ENCODE measurements at places on chromosomes 5 and 9. TPM values are rescaled to one million over a fixed set of nuclear protein-coding genes. Genes with fewer than 3 reads are reported as not detected.

The GRIN1 gene
- 1.2 TPM for total RNA-seq

The TMOD1 gene
- total RNA-seq = 3.8 TPM

The FRRS1L gene
- not detected for total RNA-seq

The FOXI1 gene
- total RNA-seq = not detected

The TTC23L gene
- total RNA-seq = 0.58 TPM

The PCDHAC2 gene
- total RNA-seq = not detected

The ITGA1 gene
- total RNA-seq = 4.7 TPM

The ZNF367 gene
- total RNA-seq = 24.7 TPM

The PKD2L2 gene
- 0.74 TPM for total RNA-seq

The PCDHA8 gene
- not detected for total RNA-seq

DNA sequence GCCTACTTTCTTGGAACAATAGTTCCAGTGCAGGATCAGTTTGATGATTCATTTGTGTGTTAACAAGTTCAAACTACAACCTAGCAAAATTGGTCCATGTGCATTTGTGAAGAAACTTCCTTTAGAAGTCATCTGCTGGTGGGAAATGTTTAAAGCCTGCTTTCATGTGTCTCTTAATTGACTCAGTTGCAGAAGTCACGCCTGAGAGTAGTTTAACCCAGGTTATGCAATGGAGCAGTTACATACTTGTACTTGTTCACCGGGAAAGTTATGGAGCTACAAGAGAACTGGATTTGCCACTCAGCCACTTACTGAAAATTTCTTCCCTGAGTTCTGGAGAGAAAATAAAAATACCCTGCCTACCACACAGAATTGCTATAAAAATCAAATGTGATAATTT is 1397.8 kb downstream of the PTPRD start:
- H3K4me3 ChIP-seq = no peak overlapping the region
- DNase-seq = no peak
- H3K36me3 ChIP-seq = no peaks in the 10 kb centered on the region

- H3K4me3 ChIP-seq = no peak overlapping the region
- no peak overlapping the region for H3K27ac ChIP-seq
- no peaks in the 10 kb centered on the region for H3K4me1 ChIP-seq
- H3K27me3 ChIP-seq = no peaks in the 10 kb centered on the region
- DNase-seq = no peak
Observed at GRCh38 chr9:6845880-6846279, 88.1 kb downstream of the KDM4C start.

GRCh38 chr5:32020946-32021345 is 153.2 kb downstream of the GOLPH3 start:
- H3K4me1 ChIP-seq = peaks cover 24% of the 10 kb centered on the region
- H3K27me3 ChIP-seq = no peaks in the 10 kb centered on the region
- peak overlapping the region; percentile 75 for H3K27ac ChIP-seq

- no peak overlapping the region for H3K4me3 ChIP-seq
- H3K36me3 ChIP-seq = peaks cover 1% of the 10 kb centered on the region
- no peaks in the 10 kb centered on the region for H3K4me1 ChIP-seq
Observed at GRCh38 chr9:76932265-76932664, 26.4 kb upstream of the PRUNE2 start.

DNA sequence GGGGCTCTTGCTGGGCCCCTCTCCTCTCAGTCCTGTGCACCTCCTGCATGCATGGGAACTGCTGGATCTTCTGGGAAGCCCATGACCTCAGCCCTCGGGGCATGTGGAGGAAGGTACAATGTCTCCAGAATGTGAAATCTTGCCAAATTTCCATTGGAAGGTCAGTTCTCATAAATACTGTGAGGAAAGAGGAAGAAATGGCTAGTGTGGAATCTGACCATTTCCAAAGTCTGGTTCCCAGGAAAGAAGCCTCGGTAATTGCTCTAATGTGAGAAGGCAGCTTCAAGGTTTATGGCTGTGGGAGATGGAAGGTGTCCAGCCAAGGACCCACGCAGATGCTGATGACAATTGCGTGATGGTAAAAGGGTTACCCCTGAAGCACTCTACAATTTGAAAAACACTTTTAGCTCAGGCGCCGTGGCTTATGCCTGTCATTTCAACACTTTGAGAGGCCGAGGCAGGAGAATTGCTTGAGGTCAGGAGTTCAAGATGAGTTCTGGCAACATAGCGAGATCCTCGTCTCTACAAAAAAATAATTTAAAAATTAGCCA is 8.1 kb upstream of the IL17B start:
- no peak overlapping the region for H3K27ac ChIP-seq
- DNase-seq = no peak
- H3K27me3 ChIP-seq = no peaks in the 10 kb centered on the region
- no peak overlapping the region for H3K4me3 ChIP-seq

GRCh38 chr9:135925496-135926133 is 18.3 kb upstream of the CAMSAP1 start:
- H3K4me1 ChIP-seq = peaks cover 45% of the 10 kb centered on the region
- peak; percentile 90 for DNase-seq
- no peaks in the 10 kb centered on the region for H3K27me3 ChIP-seq
- H3K36me3 ChIP-seq = peaks cover 5% of the 10 kb centered on the region
- peak overlapping the region; percentile 97 for H3K27ac ChIP-seq
- H3K4me3 ChIP-seq = peak overlapping the region; percentile 69

GRCh38 chr5:173648308-173648866 is 31.9 kb upstream of the BOD1 start:
- H3K36me3 ChIP-seq = peaks cover 3% of the 10 kb centered on the region
- H3K4me1 ChIP-seq = no peaks in the 10 kb centered on the region
- peaks cover 21% of the 10 kb centered on the region for H3K27me3 ChIP-seq

GRCh38 chr9:125629446-125629845 is 77.6 kb downstream of the MAPKAP1 start:
- H3K4me1 ChIP-seq = peaks cover 51% of the 10 kb centered on the region
- no peak overlapping the region for H3K4me3 ChIP-seq

DNA sequence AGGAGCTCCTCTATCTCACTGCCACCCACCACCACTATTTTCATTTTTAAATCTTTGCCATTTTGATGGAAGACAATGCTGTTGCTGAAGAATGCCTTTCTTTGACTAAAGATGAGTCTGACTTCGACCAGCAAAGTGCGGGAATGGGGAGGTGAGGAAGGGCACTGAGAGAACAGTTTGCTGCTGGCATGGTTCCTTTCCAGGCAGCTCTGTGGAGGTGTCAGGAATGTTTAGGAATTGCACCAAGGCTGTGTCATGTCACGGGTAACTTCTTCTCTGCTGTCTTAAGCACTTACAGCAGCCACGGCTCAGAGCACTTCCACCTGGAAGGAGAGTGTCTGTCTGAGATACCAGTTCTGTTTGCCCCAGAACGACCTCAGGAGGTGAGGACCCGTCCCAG is 41.4 kb upstream of the SHB start:
- no peaks in the 10 kb centered on the region for H3K36me3 ChIP-seq
- DNase-seq = no peak
- H3K4me1 ChIP-seq = no peaks in the 10 kb centered on the region
- peaks cover 14% of the 10 kb centered on the region for H3K27me3 ChIP-seq

DNA sequence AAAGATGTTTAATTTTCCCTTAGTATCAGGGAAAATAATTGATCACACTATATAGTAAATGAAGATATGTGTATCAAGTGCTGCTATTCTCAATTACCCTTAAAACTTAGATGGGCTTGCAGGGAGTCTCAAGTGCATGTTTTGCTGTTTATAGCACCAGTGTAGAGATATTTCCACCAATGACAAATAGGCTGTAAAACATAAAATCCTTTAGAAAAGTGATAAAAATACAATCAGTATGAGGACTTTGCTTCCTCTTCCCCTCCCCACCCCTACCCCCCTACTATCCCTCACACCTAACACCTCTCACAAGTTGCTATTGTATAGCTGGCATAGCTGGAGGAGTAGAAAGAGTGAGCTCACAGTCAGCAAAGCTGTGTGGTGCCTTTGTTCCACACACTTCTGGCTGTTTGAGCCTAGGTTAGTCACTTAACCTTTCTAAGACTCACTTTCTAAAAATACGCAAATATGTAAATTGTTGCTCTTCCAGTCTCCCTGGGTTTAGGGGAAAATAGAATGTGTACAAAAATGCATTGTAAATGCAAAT is 93.1 kb downstream of the PDE4D start:
- H3K36me3 ChIP-seq = no peaks in the 10 kb centered on the region
- no peak overlapping the region for H3K4me3 ChIP-seq
- no peaks in the 10 kb centered on the region for H3K4me1 ChIP-seq
- DNase-seq = no peak
- H3K27ac ChIP-seq = no peak overlapping the region
- H3K27me3 ChIP-seq = peaks cover 22% of the 10 kb centered on the region

- peaks cover 29% of the 10 kb centered on the region for H3K27me3 ChIP-seq
- DNase-seq = no peak
- H3K4me3 ChIP-seq = no peak overlapping the region
- H3K4me1 ChIP-seq = peaks cover 13% of the 10 kb centered on the region
Observed at GRCh38 chr5:58753446-58753845, 170.6 kb downstream of the RAB3C start.

- DNase-seq = no peak
- H3K4me1 ChIP-seq = peaks cover 21% of the 10 kb centered on the region
- H3K4me3 ChIP-seq = no peak overlapping the region
- H3K27me3 ChIP-seq = no peaks in the 10 kb centered on the region
- peaks cover 40% of the 10 kb centered on the region for H3K36me3 ChIP-seq
Observed at GRCh38 chr9:37499297-37499696, 13.5 kb downstream of the POLR1E start.

DNA sequence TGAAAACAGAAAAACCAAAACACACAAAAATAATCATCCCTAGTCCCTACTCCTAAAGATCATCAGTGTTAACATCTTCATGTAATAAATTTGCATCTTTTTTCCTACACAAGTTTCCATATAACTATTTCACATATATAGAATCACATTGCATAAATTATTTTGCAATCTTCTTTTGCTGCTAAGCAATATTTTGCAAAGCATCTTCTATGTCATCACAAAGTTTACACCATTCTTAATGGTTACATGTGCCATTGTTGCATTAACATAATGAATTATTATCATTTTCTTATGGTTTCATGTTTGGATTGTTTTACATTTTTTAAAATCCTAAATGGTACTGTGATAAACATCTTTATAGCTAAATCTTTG is 17.8 kb downstream of the SH3TC2 start:
- no peak overlapping the region for H3K27ac ChIP-seq
- DNase-seq = no peak
- no peaks in the 10 kb centered on the region for H3K27me3 ChIP-seq
- H3K4me1 ChIP-seq = no peaks in the 10 kb centered on the region
- no peak overlapping the region for H3K4me3 ChIP-seq

DNA sequence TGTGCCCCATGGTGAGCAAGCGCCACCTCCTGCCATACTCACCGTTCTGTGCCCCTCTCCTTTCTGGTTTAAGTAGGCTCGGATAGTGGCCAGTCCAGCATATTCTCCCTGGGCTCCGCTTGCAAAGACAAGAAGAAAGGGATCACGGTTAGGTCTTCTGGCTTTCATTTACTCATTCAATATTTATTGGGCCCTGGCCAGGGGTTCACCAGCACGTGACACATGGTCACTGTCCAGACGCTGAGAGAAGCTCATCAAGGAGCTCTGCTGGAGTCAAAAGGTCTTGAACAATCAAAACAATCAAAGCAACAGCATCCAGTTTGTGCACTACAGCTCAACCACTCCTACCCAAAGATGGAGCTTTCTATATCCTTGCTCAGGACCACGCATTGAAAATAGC is 80.2 kb downstream of the GLDC start:
- H3K4me1 ChIP-seq = peaks cover 25% of the 10 kb centered on the region
- no peak for DNase-seq
- H3K27ac ChIP-seq = peak overlapping the region; percentile 38
- H3K36me3 ChIP-seq = no peaks in the 10 kb centered on the region
- no peak overlapping the region for H3K4me3 ChIP-seq

DNA sequence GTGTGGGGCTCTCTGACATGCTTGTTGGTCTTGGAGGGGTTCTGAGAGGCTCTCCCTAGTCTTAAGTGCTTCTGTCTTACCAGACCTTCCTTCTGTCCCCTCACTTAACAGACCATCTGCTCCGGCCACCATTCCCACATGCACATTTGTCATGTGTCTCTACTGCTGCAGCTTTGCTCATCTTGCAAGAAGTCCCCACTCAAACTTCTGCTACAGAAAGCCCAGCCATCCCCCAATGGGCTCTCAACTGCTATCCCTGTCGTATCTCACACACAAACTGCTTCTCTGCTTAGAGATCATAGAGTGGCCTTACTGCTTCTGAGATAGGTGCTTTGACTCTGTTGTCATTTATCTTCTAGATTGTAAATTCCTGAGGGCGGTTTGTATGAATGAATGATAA is 69.4 kb downstream of the NUP214 start:
- no peak overlapping the region for H3K27ac ChIP-seq
- no peak overlapping the region for H3K4me3 ChIP-seq
- H3K36me3 ChIP-seq = peaks cover 3% of the 10 kb centered on the region

DNA sequence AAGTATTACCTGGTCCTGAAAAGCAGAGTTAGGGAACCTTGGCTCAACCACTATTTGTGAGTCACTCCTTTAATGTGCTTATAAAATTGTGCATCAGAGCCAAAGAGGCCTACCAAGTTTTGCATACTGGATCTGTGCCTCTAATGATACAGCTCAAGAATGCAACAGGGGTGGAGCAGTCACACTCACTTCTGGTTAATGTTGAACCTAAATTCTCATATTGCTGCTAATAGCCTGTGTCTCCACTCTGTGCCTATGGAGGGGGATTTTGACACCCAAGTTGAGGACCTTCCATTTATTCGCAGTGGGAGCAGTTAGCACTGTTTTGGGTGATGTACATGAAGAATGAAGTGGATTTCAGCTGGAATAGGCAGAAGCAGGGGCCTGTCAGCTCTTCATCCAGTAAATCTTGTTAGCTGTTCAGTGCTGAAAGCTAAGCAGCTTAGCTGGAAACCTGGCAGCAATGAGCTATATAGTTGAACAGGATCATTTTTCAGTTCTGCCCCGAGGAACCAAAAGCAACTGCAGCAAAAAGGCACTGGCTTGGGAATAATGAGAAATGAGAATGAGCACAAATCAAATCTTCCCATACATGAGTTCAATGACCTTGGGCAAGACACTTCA is 9.7 kb downstream of the SH3TC2 start:
- no peaks in the 10 kb centered on the region for H3K4me1 ChIP-seq
- no peaks in the 10 kb centered on the region for H3K36me3 ChIP-seq
- no peak overlapping the region for H3K27ac ChIP-seq

DNA sequence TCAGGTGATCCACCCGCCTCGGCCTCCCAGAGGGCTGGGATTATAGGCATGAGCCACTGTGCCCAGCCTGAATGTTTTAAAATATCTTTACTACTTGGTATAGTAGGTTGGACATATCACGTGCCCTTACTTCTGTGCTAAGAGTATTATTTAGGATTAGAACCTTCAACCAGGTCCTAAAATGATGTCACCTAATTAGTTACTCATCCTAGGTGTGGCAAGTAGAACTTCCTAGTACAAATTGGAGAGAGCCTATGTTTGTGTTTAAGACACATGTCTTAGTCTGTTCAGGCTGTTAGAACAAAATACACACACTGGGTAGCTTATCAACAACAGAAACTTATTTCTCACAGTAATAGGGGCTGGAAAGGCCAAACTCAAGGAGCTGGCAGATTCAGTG is 51.5 kb downstream of the ZFAND5 start:
- H3K4me3 ChIP-seq = no peak overlapping the region
- no peaks in the 10 kb centered on the region for H3K4me1 ChIP-seq
- no peak for DNase-seq
- no peak overlapping the region for H3K27ac ChIP-seq
- H3K36me3 ChIP-seq = no peaks in the 10 kb centered on the region

- no peaks in the 10 kb centered on the region for H3K27me3 ChIP-seq
- no peak for DNase-seq
- H3K36me3 ChIP-seq = no peaks in the 10 kb centered on the region
- H3K4me3 ChIP-seq = no peak overlapping the region
- H3K4me1 ChIP-seq = no peaks in the 10 kb centered on the region
- H3K27ac ChIP-seq = no peak overlapping the region
Observed at GRCh38 chr9:81445331-81445921, 243.9 kb downstream of the TLE1 start.
